Motor neuron (in vitro differentiated cells): ENCODE measurements at places on chromosomes 1 and 21.

- ATAC-seq: peak; percentile 60
Measured at GRCh38 chr1:113534130-113534817, 144.0 kb downstream of the MAGI3 start.

GRCh38 chr1:215507119-215507518, 60.0 kb upstream of the KCTD3 start:
- no peak for ATAC-seq

- peak; percentile 63 for ATAC-seq
Measured at GRCh38 chr1:92480813-92481598, 5.7 kb downstream of the GFI1 start.

GRCh38 chr1:15771836-15772515, 13.4 kb downstream of the FBLIM1 start:
- no peak for ATAC-seq
